Astrocyte (in vitro differentiated cells and primary cell): ENCODE measurements at places on chromosomes 12 and 14.
A peak's percentile ranks its signal among the peaks of the same experiment; 100 is the strongest.

DNA sequence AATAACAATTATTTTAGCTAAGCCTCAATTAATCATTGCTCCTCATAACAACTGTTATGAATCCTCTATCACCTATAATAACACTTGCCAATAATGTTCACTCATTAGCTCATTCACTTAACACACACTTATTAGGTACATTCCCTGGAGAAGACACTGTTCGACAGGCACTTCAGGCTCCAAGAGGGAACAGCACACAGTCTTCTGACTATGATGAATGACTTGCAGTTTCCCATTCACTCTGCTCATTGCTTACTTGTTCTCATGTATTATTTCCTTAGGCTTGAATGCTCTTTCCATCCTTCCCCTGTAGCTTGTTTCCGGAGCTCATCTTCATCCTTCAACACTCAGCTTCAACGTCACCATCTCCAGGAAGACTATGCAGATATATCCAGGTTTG lies 437.3 kb downstream of the TMEM132D start:
- no peak for DNase-seq

DNA sequence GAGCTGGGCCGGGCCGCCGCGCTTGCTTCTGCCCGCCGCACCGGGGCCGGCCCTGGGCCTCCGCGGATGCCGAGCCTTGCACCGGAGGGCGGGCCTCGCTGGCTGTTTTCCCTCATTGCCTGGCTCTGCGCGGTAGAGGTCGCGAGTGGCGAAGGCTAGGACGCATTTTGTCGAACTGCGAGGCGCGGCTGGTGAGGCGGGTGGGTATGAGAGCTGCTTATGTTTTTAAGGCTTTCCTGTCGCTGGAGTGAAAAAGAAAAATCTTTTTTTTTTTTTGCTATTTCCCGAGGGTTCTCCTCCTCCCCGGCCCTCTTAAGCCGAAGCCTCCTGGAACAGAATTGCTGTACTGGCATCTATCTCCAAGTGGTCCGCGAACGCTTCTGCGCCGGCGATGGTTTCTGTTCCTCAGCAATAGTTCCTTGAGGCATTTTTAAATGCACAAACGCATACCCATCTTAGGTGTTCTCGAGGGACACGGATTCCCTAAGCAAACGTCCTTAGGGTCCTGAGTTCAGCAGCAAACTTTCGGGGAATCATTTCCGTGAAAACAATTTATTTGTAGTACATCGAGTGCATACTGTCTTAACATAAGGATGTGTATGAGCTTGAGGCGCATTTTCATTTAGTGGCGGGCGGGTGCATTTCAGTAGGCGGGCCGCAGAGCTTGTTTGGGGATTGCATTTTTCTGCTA lies 631 bp downstream of the RESF1 start:
- peak; percentile 55 for DNase-seq

DNA sequence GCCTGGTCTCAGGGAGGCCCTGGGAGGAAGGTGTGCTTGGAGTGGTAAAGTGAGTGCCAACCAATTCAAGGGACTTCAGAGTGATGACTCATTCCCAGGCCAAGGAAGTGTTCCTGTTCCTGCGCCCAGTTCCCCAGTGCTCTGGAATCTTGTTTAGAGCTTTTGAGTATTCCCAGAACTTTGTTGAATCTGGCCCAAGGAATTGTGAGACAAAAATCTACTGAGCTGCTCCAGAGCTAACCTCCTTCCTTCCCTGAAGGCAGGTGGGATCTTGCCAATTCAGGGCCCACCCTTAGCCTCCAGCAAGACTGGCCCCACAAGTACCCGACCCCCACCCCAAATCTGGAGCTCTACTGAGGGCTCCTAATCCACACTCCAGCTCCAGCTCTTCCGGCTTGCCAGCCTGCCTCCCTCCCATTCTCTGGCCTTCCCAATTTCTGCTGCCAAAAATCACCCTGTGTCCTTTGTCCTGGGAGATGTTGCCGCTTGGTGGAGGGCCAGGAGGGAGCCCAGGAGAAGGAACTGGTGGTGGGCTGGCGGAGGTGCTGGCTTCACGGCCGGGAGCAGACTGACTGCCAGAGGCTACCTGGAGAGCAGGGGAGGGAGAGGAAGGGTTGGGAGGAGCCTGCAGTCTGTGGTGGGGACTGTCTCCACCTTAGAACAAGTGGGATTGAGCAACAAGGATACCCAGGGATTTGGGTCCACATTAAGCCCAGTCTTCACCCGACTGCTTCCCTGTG lies 2.0 kb upstream of the ATN1 start:
- peak; percentile 95 for DNase-seq

DNA sequence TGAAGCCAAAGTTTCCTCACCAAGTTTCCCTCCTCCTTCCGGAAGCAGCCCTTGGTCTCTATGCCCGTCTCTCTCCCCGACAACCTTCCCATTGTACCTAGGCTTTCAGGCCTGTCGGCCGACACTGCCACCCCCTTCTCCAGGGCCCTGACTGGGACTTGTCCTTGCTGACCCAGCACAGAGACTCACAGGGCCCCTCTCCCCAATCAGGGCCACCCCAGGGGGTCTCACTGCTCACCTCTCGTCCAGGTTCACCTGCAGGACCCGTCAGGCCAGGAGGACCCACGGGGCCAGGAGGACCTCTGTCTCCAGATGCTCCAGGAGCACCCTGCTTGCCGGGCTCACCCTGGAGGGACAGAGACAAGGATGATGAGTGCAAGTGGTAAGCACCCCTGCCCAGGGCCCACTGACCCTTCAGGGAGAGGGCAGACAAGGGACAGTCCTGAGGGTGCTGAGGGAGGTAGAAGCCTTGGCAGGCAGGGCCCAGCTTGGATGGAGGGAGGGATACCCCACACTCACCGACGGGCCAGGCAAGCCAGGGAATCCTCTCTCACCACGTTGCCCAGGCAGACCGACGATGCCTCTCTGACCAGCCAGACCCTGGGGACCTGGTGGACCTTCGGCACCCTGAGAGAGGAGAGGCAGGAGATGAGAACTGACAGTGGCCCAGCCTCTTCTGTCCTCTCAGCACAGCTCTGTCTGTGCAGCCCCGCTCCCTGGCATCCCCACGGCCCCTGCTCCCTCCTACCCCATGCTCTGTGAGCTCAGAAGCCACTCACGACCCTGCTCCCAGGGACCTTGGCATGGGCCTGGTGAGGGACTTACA lies 14.6 kb downstream of the TMEM106C start:
- DNase-seq: no peak

DNA sequence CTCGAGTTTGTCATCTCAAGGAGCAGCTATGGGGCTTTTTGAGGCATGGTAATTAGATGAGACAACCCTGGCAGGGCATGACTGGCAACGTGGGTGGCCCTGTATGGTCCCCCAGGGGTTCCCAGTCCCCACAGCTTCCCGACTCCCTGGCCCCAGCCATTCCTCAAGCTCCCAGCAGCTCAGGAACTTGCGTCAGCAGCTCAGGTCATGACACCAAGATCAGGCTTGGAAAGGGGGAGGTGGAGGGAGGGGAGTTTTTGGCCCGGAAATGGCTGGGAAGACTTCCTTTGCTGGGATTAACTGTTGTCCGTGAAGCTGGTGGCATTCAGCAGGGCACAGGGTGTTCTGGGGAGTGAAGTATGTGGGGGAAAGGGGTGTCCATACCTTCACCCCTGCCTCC lies 10.4 kb upstream of the NRIP2 start:
- DNase-seq: peak; percentile 30

GRCh38 chr12:76713130-76713529 lies 50.8 kb upstream of the ZDHHC17 start:
- no peak for DNase-seq

- no peak for DNase-seq
Observed at GRCh38 chr12:49982246-49983087, 9.7 kb downstream of the AQP6 start.
